ENCODE measurements at places on chromosomes 12 and 14. TPM values are rescaled to one million over a fixed set of nuclear protein-coding genes. Genes with fewer than 3 reads are reported as not detected.
A peak's percentile ranks its signal among the peaks of the same experiment; 100 is the strongest.

Gene PALS1
- total RNA-seq, result 4.5 TPM

Gene TMEM119
- 0.15 TPM for total RNA-seq

Gene KRT72
- total RNA-seq, result not detected

Gene OR4N2
- total RNA-seq, result not detected

Gene CPNE8
- 5.9 TPM for total RNA-seq

Gene LRFN5
- total RNA-seq, result 7.3 TPM

Gene OR6C2
- total RNA-seq, result not detected

Gene GRIP1
- total RNA-seq, result 67.1 TPM

Gene CCDC175
- total RNA-seq, result not detected

Gene RFX4
- total RNA-seq, result not detected

DNA sequence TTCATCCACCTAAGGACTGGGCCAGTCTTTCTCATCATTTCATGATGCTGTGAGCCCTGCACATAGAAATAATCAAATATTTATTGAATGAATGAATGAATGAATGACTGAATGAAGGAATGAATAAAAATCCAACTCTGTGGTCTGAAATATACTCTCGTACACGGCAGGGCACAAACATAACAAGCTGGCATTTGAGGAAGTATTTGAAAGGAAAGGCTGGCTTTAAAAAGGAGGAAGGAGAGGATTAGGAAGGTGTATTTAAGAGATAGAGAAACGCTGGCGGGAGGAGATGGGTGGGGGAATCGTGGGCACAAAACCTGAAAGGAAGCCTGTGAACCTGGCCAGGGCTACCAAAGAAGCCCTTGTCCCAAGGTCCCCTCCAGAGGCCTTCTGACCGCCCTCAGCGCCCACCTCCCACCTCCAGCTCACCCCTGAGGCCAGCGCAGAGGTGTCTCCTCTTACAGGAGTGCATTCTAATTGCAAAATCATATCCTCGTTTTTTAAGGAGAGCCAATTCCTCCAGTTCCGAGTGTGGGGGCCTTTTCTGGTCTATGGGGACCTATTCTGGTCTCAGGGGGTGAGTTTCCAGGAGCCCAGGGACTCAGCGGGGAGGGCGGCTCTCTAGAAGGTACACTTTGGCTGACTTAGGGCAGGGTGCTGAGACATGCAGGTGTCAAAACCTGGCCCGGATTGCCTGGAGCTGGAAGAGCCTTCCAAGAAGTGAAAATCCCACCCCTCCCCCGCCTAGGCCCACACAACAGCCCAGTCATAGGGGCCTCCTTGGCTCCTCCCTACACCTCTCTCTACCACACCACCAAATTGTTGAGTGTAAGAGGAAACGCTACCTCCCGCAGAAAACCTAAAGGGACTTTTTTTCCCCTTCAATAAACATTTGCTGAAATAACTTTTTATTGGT, 8.7 kb upstream of the JDP2 start:
- DNase-seq, result no peak

DNA sequence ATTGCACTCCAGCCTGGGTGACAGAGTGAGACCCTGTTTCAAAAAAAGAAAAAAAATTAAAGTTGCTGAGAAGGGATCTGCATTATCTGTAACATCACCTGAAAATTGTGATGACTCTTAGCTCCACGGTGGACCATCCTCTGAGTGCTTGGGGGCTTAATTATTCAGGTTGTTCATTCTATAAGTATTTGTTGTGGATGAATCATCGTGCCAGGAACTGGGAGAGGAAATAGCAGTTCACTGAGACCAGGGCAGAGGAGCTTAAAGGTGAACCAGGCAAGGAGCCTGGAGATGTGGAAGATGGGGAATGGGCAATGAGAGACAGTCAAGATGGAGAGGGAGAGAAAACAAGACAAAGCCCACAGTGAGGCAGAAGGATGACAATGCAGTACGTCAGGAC, 25.5 kb upstream of the GSC start:
- no peak for DNase-seq

GRCh38 chr14:20436363-20436755, 393 bp upstream of the KLHL33 start:
- no peak for DNase-seq

- DNase-seq, result no peak
These were observed 6.6 kb upstream of the CYP46A1 start for GRCh38 chr14:99677231-99678140.

GRCh38 chr12:30437616-30438015, 258.1 kb downstream of the IPO8 start:
- DNase-seq, result no peak

DNA sequence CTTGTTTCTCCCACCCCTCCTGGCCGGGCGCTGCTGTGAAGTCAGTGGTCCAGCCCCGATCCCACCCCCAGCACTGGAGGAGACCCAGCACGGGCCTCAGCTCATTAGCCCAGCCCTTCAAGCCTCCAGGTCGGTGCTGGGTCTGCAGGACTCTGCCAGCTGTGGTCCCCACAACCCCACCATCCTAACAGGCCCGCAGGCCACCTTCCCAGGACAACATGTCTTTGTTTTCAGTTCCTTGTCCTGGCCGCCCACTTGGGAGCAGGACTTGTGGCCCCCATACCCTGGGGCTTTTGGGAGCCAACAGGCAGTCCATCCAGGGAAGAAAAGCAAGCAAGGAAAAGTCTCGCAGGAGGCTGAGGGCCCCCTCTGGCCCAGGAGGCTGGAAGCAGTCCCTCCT, 60.0 kb downstream of the HRK start:
- no peak for DNase-seq

DNA sequence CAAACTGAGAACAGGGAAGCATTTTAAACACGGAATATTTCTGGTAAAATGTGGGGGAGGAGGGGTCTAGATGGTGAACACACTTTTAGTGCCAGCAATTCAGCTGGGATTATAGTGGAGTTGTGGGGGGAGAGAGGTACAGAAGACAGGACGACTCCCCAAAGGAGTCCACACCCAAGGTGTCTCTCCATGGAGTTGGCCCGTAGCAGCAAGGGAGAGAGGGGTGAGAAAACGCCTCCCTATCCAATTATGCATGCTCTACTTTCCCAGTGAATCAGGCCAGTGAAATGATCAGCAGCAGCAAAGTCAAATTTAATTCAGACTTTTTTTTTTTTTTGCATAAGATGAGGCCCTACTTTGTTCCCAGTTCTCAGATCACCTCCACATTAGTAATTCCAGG, 38.6 kb downstream of the BTG1 start:
- DNase-seq, result no peak

DNA sequence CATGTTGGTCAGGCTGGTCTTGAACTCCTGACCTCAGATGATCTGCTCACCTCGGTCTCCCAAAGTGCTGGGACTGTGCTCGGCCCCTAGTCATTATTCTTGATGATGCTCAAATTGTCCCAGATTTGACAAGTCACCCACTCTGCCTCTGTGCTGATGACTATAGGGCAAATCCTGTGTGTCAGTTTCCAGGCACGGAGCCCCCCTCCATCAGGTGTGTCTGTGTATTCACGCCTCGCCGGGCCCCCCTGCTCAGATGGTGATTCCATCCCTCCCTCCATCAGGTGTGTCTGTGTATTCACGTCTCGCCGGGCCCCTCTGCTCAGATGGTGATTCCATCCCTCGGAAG, 4.3 kb upstream of the GPR132 start:
- no peak for DNase-seq

GRCh38 chr12:62886796-62887195, 48.2 kb downstream of the PPM1H start:
- no peak for DNase-seq

- peak; percentile 79 for DNase-seq
These were observed 50.0 kb upstream of the STON2 start for GRCh38 chr14:81450100-81450531.

DNA sequence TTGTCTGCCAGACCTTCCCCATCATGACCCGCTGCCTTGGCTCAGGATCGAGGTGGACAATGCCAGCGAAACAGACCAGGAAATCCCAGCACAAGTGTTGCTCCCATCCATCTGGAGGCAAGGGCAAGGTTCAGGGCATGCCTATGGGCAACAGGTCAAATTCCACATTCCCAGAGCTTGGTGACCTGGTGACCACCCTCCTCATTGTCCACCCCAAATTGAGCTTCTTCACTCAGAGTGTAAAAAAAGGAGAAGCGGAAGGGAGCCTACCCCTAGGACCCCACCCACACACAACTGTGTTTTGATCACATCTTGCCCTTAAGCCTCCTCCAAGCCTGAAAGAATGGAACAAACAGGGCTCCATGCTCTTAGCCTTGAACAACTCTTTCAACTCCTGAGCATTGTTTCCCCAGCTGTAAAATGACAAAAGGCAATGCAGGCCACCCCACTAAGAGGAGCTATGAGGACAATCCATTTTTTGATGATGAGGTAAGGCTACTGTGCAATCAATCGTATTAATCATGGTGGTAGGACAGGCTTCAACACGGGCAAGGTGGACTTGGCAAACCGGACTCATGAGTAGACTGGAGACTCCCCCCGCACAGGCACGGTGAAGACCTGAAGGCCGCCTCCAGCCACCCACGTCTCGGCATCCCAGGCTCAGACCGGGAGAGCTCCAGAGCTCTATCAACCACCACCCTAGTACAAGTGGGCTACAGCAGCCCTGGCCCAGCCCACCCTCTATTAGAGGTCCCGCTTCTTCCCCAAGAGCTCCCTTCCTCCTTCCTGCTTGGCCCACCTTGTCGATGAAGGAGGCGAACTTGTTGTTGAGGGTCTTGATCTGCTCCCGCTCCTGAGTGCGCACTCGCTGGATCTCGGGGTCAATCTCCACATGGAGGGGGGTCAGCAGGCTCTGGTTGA, 866 bp downstream of the KRT79 start:
- peak; percentile 2 for DNase-seq

- DNase-seq, result no peak
These were observed 38.0 kb downstream of the CHGA start for GRCh38 chr14:92960706-92961566.

DNA sequence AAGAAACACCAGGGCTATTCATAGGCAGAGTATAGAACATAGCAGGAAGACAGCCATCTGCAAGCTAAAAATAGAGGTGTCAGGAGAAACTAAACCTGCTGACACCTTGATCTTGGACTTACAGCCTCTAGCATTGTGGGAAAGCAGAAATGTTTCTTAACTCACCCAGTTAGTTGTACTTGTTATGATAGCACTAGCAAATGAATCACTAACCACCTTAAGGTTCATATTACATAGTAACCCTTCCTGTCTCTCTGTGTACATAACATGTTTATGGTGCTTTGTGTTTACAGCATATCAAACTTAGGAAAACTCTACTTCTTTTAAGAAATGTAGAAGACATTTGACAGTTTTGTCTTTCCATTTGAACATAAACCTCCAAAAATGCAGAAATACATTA, 1031.3 kb downstream of the FSCB start:
- DNase-seq, result no peak

DNA sequence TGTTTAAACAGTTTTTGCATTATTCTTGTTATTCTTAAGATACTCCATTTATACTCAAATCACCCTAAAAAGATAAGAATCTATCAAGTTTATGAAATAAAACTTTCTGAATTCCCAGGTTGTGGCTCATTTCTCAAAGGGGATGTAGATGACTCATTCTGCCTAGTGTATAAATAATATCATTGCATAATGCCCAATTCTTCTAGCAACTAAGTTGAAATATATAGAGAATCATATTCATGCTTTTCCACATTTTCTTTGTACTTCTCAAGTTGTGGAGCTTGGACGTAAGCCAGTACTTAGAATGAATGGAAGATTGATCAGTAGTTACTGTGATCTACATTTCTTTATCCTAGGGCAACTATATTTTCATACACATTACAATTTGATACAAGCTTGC, 201.1 kb downstream of the PPFIA2 start:
- DNase-seq, result no peak

DNA sequence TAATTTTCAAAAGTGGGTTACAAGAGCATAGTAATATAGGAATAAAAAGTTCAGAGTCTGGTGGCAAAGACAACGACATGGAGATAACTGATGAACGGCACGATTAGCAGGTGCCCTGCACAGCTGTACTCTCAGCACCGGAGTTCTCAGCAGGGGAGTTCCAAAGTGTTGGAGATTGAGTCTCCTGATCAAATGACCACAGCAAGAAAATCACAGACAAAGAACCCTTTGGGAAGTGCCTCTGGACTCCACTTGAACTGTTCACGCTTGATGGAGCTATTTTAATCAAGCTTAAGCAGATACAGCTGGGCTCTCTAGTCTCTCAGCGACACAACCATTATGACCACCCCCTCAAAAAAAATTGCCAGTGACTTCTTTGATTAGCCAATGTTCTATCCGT, 153.1 kb downstream of the ALG10B start:
- DNase-seq, result no peak

GRCh38 chr14:70000601-70001000, 121.4 kb downstream of the SMOC1 start:
- no peak for DNase-seq

DNA sequence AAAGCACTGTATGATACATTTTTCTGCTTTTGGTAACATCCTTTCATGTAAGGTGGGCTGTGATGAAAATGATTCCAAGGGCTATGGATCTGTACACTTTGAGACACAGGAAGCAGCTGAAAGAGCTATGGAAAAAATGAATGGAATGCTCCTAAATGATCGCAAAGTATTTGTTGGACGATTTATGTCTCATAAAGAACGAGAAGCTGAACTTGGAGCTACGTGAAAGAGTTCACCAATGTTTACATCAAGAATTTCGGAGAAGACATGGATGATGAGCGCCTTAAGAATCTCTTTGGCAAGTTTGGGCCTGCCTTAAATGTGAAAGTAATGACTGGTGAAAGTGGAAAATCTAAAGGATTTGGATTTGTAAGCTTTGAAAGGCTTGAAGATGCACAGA, 22.1 kb upstream of the SRGAP1 start:
- DNase-seq, result no peak

DNA sequence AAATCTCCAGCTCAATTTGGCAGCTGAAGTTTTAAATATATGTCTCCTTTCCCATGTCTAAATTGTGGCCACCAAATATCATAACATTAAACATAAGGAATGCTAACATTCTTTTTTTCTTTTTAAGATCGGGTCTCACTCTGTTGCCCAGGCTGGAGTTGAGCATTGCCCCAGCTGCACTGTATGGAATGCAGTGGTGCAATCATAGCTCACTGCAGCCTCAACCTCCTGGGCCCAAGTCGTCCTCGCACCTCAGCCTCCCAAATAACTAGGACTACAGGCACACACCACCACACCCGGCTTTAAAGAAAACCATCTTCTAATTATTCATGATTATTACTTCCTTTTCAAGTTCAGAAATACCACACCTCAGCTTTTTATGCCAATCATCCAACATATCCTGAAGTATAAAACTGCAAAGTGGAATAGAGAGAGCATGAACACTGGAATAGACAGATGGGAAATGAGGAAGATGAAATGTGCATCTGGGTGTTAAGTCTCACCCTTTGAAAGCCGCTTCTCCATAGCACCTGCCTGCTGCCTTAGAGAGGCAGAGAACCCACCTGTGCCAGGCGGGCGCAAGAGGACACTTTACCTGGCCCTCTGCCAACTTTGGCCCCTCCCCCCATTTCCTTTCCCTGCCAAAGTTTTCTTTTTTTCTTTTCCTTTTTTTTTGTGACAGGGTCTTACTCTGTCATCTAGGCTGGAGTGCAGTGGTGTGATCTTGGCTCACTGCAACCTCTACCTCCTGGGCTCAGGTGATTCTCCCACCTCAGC, 2.8 kb upstream of the EML1 start:
- no peak for DNase-seq

DNA sequence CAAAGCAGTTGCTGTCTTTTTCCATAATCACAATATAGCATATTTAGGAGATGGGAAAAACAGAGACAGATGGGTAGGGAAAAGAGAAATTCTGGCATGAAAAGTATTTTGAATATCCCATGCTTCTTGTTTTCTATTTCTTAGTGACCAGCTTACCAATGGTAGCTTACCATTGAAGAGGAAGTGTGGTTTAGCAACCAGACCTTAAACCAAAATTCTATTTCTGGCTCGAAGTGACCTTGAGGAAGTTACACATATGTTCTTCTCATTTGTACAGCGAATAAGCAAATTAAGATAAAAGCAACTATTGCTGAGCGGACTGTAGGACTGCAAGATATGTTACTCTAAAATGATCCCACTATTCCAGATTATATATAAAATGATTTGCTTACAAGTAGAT, 82.9 kb downstream of the FGD4 start:
- no peak for DNase-seq

Measured in glutamatergic neuron (in vitro differentiated cells).